ENCODE measurements at places on chromosomes 3 and 15.

DNA sequence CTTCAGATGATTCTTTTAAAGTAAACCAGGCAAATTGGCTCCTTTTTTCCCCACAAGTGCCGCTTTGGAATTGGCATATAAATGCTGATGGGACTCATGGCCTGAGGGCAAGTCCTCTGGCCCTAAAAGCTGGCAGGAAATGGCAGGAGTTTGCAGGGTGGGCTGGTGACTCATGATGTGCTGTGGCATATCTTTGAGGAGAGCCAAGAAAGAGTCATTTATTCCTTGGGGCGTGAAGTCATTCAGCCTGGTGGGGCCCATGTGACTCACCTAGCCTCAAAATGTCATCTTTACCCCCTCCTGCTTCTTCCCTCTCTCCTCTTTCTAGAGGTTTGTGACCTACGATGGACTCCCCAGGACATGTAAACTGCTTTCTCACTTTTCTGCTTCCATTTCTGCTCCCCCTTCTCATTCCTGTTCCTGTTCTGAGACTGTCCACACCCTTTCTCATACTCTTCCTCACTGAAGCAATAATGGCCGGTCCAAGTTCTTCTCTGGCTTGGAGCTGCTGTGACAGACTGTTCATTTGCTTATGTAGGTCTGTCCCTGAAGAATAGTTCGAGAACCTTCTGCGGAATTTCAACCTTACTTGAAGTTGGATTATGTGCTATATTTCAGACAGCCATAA is 326.1 kb downstream of the SATB1 start:
- DNase-seq: no peak

DNA sequence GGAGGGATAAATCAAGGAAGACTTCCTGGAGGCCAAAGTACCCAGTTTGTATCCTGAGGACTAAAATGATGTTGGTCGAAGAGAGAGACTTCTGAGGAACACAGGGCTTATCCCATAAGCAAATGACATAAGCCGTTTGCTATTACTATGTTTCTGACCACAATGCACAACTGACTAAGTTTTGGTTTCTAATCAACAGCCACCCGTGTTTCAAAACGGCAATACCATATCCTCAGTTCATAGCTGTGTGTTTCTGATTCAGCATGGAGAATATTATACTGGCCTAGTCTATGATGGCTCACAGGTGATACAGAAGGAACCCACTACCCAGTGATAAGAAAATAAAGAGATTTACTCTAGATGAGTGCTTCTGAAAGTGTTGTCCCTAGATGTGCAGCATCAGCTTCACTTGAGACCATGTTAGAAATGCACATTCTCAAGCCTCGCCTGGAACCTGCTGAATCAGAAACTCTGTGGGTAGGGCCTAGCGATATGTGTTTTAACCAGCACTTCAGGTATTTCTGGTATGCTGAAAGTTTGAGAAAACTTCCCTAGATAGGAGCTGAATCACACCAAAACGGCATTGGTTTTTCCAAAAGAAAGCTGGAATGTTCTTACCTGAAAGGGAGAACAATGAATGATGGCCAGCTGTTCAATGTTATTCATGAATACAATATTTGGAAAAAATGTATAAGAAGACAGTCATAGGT is 639.7 kb upstream of the NR2F2 start:
- DNase-seq: no peak

DNA sequence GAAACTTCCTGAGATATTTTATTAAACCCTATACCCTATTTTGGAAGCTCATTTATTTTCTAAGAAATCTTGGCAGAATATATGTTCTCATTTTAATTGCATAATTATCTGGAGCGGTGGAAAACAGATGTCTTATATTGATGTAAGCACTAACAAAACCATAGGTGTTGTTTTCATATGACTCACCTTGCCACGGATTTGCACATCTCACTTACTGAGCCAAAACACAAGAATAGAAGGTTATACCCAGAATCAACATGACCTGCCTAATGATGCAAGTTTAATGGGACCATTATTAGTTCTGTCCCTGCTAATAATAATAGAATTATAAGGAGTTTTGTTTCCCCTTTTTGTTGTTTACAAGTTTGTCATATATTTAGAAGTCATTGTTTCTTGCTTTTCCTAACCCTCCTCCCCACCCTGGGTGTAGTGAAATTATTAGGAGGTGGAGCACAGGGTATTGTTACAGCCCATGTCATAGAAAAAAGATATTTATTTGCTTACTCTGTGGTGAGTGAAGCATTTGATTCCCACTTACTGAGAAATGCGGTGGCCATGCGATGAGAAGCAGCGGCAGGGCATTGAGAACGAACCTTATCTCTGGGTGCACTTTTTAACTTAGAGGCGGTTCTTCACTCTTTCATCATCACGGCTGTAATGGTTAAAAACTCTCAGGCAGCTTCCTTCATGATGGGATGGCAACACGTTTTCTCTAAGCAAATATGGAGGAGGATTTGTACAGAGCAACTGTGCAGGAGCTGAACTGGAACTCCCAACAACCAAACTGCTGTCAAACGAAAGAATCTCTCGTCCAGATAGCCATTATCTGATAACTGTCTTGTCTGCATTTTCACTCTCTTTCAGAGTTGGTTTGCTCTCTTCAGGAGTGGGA is 521 bp downstream of the IL5RA start:
- peak; percentile 43 for DNase-seq

DNA sequence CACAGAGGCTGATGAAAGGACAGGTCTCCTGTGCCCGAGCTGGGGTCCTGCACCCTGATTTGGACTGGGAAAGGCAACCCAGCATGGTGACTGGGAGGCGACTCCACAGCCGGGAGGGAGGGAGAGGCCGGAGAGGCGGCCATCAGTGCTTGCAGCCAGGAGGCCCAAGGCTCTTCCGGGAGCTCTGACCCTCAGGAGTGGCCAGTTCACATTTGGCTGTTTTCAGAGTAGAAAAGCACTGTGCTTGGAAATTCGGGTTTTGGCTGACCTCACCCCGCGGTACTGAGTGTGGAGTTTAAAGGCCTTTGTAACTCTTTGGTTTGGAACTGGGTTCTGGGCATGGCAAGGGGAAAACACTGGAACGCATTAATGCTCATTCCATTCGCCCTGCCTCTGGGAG is 31.9 kb downstream of the SMAD6 start:
- DNase-seq: no peak

GRCh38 chr15:90606641-90607040 is 76.9 kb downstream of the CRTC3 start:
- no peak for DNase-seq

- DNase-seq: no peak
These were observed 1144.2 kb downstream of the ROBO2 start for GRCh38 chr3:78183906-78184599.

DNA sequence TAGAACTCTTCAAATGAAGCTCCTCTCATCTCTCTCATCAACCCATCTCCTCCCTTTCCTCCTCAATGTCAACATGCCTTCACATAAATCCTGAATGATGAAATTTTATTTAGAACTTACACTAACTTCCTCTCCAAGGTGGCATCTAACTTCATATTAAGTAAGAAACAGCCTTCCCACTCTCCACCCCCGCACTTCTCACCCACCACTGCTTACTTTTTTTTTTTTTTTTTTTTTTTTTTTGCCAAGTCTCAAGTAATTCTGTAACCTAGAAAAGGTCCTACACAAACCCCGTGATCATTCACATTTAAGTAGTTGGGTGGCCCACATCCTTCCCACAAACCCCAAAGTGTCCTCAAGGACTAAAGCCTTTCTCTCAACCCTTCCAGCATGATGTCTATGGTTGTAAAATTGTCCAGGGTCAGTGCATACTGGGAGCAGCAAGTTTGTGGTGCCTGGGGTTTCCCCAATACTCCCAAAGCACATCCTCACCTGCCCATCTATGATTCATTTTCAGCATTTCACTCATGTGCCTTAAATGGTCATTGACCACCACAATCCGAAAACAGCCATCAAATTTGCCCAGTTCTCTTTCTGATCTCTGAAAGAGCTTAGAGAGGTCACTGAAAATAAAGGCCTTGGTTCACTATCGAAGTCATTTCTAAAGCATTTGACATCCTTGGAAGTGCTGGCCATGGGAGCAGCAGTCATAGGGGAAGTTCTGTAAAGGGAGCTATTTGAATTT is 47.2 kb downstream of the CD86 start:
- peak; percentile 38 for DNase-seq

DNA sequence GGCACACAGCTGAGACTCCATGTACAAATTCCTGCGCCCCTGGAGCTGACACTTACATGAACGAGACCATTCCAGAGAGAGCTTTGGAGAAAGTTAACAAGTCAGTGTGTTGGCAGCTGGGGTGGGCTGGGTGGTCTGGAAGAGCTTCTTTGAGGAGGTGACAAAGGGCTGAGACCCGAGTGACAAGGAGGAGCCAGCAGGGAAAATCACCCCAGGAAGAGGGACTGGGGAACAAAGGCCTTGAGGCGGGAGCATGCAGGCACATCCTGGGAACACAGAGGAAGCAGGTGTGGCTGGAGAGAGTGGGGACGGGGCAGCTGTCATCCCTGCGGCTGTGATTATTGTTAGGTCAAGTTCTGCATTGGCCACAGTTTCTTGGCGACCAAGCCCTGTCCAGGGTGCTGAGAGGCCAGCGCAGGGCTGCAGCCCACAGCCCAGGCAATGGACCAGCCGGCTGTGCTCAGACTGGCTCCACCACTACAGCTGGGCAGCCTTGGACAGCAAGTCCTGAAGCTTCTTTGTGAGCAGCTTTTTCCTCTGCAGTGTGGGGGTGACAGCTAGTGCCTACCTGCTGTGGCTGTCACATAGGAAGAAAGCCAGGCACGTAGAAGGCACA is 34.2 kb upstream of the PRR23E start:
- DNase-seq: peak; percentile 11

GRCh38 chr3:96958856-96959255 is 144.5 kb downstream of the EPHA6 start:
- no peak for DNase-seq

- no peak for DNase-seq
These were observed 226.2 kb upstream of the TP63 start for GRCh38 chr3:189404797-189405484.

DNA sequence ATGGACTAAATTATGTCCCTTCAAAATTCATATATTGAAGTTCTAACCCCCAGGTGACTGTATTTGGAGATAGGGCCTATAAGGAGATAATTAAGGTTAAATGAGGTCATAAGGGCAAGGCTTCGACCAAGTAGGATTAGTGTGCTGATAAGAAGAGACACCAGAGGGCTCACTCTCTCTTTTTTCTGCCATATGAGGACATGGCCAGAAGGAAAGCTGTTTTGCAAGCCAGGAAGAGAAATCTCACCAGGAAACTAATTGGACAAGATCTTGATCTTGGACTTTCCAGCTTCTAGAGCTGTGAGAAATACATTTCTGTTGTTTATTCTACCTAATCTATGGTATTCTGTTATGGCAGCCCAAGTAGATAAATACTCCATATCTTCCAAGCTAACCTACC is 503.6 kb upstream of the NAALADL2 start:
- DNase-seq: peak; percentile 52

DNA sequence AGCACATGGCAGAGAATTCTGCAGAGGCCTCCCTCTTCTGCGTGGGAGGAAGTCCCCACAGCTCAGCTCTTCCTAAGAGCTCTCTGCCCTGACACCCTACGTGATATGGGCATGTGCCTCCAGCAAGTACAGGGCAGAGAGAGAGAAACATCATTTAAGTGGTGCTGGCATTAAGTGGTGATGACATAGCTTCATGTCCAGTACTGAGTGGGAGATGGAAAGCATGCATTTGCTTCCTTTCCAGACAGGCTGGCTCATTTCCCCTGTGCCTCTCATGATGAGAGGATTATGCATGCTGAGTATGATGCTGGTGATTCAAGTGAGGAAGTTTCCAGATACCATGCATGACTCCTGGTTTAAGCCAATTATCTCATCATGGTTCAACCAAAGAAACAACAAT is 26.9 kb downstream of the BFSP2 start:
- no peak for DNase-seq

DNA sequence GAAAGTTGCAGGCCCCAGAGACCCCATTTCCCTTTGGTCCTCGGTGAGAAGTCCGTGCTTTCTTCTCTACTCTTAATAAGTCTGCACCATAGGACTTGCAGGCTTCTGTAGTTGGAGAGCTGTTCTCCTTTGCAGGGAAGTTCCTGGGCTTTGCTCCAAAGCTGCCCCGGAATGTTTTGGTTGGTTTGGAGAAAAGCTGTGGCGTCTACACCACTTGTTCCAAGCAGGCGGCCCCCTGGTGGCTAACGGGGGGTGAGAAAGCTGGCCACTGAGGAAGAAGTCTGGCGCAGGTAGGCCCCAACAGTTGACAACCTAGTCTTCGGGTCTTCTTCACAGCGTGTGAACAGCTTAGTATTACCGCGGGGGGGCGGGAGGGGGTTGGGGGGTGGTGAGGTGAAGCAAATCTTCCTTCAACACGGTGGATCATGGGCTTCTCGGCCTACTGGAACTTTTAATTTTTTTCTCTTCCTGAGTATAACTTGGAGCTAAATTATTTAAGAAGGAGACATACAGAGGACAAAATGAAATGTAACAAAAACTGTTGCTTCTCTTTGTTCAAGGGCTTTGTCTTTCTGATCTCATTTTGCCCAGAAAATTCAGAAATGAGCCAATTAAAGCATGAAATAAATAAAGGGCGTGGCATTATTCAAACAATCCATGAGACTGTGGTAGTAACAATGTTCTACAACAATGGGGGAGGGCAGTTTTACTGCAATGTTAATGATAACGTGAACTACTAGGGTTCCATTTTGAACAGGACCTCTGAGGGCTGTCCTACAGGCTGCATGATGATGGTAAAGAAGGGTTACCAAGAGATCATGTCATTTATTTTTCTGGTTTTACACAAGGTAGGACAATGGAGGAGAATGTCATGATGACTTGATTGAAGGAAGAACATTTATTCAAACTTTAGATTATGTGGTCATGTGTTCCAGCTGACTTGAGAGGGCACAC is 2.2 kb upstream of the THRB start:
- DNase-seq: peak; percentile 79

DNA sequence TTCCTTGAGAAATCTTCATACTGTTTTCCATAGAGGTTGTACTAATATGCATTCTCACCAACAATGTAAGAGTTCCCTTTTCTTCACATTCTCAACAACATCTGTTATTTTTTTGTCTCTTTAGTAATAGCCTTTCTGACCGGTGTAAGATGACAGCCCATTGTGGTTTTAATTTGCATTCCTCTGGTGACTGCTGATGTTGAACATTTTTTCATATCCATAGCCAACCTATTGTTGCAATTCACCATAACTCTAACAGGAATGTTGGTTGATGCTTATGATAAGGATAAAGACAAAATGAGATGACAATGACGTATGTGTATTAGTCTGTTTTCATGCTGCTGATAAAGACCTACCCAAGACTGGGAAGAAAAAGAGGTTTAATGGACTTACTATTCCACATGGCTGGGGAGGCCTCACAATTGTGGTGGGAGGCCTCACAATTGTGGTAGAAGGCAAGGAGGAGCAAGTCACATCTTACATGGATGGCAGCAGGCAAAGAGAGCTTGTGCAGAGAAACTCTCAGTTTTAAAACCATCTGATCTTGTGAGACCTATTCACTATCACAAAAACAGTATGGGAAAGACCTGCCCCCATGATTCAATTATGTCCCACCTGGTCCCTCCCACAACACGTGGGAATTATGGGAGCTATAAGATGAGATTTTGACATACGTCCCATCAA is 37.6 kb upstream of the RHCG start:
- DNase-seq: no peak

DNA sequence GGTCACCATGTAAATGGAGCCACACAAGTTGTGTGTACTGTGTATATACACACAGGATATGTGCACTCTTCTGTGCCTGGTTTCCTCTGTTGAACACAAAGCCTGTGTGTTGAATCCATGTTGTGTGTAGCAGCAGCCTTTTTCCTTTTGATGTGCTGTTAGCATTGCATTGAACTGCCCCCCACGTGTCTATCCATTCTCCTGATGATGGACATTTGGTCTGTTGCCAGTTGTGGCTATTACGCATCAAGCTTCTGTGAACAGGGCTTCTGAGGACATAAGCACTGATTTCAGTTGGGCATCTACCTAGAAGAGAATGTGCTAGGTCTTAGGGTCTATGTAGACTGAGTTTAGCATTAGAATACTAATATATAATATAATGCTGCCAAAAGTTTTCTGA is 77.4 kb downstream of the LSM3 start:
- no peak for DNase-seq
